ENCODE measurements at places on chromosomes 5 and 9.

DNA sequence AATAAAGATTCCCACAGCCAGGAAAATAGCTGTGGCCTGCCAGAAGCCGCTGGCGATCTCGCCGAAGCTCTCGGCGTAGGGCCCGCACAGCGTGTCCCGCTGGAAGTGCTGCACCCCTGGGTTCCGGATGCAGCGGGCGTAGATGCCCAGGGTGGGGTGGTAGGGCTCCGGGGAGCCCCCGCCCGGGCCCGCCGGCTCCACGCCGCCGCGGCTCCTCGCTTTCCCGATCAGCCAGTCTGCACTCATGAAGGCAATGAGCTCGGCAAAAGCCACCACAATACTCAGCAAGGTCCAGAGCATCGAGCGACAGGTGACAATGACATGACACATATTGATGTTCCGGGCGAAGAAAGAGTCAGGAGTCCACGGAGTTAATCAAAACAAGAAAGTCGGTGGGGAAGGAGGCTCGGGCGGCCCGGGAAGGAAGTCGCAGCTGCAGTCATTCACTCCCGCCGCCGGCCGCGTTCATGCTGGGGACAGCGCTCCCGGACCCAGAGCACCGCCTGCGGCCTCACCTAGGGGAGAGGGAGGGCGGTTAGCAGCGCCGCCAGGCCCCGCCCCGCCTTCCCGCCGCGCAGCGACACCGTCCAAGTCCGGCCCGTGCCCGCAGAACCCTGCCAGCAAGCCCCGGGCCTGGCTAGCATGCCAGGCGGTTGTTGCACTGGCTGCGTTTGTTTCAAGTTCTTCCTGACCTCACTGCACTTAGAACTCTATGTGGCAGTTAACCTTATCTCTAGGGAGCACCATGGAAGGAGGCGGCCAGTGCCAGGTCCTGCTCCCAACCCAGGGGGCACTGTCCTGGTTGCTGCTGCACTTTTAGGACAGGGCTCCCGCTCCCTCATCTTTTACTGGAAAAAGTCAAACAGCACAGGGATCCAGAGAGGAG, 138.4 kb downstream of the LHFPL2 start:
- peak; percentile 66 for DNase-seq

DNA sequence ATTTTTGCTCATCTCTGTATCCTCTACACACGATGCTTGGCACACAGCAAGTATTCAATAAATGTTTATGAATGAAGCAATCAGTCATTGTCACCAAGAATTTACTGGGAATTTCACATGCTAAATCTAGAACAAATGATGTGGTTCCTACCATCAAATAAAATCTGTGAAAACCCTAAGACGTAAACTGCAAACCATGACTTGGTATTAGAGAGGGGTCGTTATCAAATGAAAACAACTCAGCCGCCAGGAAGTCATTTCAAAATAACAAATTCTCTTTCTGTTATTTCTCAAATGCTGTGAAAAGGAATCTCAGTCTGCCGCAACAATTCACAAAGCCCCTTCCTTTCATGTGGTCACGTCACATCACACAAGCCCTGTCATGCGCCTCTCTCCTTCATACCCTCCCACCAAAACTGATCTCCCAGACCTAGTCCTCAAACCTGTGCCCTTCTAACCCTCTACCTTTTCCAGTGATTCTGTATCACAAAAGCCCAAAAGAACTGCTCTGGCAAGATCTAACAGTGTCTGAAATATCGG, 173.6 kb downstream of the DEPDC1B start:
- DNase-seq: no peak

GRCh38 chr5:124546643-124547042, 199.8 kb downstream of the ZNF608 start:
- DNase-seq: no peak

DNA sequence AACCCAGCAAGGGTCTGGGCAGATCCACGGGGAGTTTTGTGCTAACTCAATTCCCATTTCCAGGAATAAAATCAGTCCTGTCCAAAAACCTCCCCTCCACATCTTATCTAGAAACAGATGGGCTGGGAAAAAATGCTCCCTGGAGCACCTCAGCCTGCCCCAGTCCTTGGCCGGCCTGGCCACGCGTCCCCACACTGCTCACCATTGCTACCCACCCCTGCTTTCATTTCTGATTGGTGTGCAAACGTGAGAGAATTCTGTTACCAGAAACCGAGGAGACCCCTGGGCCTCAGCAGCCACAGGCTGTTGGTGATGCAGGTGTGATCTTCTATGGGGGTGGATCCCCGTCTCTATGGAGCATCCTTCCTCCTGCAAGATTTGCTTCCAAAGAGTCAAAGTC, 38.0 kb upstream of the OLFM1 start:
- DNase-seq: no peak

DNA sequence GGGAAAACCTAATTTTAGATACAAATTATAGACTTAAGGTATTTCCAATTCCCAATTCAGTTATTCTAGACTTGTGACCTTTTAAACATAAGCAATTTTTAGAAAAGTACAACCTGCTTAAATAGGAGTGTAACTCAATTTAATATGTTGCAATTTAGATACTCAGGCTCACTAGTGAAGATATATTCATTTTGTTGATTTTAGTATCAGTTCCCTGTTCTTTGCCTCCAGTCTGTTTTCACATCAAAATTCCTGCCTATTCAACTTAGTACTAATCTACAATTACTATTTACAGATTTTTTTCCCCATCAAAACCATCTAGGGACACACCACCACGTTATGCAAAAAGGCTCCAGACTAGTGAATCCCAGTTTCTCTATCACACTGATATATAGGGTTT, 30.4 kb downstream of the PWWP2A start:
- no peak for DNase-seq

DNA sequence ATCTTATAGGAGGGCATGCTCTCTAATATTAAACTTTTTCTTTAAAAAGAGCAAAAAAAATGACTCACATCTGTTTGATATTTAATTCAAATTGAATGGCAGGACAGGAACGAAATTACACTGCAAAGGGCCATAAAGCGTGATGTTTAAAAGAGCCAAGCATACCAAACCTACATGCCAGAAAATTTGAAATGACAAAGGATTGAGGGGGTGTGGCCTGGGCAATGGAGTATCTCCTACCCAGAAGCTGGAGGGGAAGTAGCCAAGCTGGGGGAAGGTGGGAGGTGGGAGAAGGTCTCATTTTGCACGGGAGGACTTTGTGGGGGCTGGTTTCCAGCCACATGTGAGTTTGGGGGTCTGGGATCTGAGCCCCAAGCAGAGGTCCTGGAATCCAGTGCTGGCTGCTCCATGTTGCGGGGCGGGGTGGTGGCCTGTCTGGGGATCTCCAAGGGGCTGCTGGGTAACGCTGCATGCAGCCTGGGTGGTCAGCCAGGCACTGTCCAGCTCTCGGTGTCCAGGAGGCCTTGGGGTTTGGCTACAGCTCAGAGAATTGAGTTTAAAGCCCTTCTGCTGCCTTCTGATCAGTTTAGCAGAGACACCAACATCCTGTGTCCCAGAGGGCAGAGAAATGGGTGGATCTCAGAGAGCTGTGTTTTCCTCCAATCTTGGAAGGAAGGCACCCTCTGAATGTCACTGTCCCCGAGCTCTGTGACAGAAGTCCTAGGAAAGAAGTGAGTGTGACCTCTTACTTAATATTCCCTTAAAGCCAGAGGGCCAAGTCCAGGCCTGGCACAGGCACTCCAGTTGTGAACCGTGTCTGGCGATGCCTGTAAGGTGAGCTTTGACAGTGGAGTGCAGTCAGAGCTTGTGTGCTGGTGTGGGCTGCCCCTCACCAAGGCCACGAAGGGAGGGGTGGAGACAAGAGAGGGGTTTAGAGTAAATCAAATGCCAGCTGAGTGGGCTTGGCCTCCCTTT, 7.6 kb downstream of the DCANP1 start:
- no peak for DNase-seq

DNA sequence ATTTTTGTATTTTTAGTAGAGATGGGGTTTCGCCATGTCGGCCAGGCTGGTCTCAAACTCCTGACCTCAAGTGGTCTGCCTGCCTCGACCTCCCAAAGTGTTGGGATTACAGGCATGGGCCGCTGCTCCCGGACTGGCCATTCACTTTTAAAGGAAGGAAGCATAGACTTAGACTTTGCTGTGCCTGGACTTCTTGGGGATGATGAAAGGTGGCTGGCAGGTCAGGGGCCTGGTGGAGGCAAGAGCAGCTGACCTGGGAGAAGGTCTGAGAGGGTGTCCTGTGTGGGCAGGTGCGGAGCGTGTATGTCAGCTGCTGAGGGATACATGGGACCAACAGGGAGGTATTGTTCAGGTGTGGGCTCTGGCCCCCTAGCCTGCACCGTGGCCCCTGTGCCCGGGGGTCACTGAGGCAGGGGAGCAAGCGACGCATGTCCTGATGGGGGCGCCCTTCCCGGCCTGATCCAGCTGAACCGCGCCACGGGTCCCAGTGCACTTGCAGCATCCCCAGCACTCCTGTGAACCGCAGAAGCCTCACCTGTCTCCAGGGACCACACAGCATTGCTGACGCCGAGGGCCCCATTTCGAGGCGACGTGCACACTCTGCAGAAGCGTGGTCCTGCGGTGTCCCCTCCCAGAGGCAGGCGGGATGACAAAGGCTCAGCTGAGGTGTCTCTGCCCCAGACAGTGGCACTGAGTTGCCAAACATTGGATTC, 23.1 kb downstream of the NDUFS6 start:
- no peak for DNase-seq

DNA sequence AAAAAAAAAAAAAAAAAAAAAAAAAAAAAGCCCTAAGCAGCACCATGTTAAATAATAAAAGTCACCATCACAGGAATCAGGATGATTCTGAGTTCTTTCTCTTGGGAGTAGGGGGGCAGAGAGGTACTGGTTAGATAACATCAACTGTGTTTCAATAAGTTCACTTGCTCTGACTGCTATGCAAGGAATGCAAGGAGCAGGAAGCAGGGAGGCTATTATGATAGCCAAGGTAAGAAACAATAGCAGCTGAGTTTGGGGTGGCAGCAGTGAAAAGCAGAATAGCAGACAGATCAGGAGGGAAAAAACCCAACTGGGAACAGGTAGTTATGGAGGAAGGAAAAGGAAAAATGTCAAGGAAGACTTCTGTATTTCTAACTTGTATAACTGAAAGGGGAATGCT, 8.2 kb downstream of the CEP120 start:
- no peak for DNase-seq

- DNase-seq: no peak
These were observed 1104.4 kb upstream of the SEMA6A start for GRCh38 chr5:117679046-117679445.

Data from GM12891 (cell line).